Stimulated activated CD4-positive, alpha-beta T cell treated with anti-CD3 and anti-CD28 coated beads, Interleukin-1b, Interleukin-23, amount 100 ng/mL, for 4 hours (primary cell): ENCODE measurements at places on chromosomes 5 and 9.

DNA sequence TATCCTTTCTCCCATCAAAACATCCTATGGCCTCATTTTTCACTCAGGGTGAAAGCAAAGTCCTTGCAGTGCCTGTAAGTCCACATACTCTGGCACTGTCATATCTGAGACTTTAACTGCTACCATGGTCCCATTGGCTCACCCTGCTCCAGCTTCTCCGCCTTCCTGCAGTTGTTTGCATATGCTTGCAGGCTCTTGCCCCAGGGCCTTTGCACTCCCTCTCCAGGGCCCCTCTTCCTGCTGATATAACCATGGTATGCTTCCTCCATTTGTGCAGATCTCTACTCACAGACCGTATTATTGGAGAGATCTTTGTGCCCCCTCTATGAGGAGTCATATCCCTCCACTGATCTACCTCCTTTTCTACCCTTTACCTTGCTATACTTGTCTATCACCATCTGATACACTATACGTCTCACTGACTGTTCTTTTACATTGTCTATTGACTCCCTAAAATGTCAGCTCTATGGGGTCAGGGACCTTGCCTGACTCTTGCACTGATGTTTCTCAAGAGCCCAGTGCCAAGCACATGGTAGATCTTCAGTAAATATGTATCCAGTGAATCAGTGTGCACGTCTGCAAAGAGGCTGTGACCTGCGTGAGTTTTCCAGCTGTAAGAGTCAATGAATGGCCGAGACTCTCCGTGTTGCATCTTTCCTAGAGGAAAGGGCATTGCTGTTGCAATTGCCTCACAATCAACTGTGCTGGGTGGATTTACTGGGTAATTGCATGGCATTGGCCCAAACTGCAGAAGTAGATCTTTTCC lies 81.7 kb upstream of the CPEB4 start:
- no peak for DNase-seq

DNA sequence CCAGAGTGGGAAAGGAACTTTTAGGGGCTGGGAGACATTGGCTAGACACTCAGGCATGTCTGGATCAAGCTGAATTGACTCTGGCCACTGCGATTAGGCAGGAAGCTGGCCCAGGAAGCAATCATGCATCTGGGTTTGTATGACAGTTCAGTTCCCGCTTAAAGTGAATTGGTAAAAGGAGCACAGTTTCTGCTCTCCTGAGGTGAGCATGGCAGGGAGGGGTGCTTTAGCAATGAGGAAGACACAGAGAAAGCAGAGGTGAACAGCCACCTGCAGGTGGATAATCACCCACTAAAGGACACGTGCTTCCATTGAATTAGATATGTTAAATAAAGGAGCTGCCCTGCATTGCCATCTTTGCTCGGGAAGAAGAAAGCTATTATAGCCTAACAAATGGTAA lies 248.1 kb upstream of the MAP3K1 start:
- DNase-seq, result no peak

DNA sequence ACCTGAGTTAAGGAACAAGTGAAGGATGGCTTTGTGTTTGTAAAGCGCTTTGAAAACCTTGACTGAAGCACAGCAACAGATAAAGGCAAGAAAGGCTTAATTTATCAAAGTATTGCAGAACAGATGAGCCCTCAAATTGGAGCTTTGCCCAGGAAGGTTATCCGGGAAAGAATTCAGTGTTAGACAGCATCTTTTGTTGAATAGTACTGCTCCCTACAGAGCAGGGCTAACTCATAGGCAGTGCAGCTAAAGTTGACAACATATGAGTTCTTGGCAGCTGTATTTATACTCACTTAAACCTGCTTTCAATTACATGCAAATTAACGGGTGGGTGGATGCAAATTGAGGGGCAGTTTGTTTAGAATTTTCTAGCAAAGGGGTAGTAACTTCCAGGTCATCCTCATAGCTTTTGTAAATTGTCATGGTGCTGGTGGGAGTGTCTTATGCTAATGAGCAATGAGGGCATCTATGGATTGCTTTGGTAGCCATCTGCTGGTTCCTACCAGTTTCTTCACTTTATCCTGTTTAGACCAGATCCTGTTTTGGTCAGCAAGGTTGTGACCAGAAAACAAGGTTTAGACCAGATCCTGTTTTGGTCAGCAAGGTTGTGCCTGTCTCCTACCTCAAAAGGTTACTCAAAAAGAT lies 105.8 kb downstream of the GDA start:
- DNase-seq, result no peak

- DNase-seq, result no peak
Observed at GRCh38 chr5:3650868-3651267, 55.2 kb downstream of the IRX1 start.

DNA sequence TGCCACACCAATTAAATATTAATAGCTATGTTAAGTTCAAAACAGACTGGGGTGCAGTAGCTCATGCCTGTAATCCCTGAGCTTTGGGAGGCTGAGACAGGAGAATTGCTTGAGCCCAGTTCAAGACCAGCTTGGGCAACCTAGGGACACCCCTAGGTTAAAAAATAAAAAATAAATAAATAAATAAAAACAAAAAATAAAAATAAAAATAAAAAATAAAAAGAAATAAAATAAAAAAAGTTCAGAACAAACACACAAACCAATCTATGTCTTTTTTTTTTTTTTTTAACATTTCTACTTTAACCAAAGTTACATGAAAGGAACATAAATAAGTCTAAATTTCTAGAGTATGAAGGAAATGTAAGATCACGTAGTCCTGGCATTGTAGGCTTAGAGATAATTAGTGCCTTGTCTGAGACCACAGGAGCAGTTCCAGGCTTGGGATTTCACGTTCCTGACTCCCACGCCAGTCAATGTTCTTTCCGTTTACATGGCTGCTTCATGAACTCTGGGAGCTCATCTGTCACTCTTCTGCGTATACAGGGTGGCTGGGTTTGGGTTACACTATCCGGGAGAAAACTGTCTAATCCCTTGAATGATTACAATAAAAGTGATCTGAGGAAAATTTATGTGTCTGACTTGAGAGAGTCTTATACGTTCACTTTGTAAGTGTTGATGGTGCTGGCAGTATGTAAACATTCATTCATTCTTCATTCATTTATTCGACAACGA lies 85.2 kb downstream of the KIAA1958 start:
- no peak for DNase-seq
